ENCODE measurements at places on chromosomes 4 and X. TPM values are rescaled to one million over a fixed set of nuclear protein-coding genes. Genes with fewer than 3 reads are reported as not detected.
A peak's percentile ranks its signal among the peaks of the same experiment; 100 is the strongest.

- no peak for ATAC-seq
Measured at GRCh38 chr4:171308661-171309060, 504.5 kb upstream of the GALNTL6 start.

DNA sequence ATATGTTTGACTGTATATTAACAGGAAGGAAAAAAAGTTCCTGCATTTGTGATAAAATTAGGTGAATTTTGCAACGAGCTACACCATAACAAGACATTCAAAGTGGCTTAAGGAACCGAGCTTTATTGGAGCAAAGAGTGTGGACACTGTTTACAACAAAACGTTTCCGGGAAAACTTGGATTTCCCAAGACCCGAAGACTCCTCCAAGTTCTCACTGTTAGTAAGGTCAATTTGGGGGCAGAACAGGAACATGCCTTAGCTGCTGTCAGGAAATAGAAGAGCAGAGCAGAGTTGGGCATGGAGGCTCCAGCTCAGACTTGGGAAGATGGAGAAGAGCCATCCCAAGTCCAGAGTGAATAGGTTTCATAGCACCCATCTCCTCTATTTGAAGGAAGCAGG, 16.5 kb downstream of the ADH6 start:
- no peak for ATAC-seq

GRCh38 chr4:173478201-173478912, 51.7 kb downstream of the HAND2 start:
- ATAC-seq: no peak

- peak; percentile 50 for ATAC-seq
Measured at GRCh38 chr4:108834835-108835384, 72.1 kb upstream of the ETNPPL start.

- ATAC-seq: no peak
Measured at GRCh38 chr4:177032341-177032740, 239.6 kb upstream of the VEGFC start.

DNA sequence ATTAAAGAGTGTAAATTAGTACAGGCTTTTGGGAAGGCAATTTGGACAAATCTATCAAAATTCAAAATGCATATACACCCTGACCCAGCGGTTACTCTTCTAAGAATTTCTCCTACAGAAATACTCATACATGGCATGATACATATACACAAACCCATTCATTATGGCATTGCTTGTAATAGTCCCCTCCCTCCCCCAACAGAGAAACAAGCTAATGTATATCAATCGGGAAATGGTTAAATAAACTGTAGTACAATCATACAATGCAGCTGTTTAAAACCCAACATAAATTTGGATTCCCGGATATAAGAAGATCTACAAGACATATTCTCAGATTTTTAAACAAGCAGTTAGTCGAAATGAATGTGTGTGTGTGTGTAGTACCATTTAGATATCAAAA, 808 bp downstream of the HUWE1 start:
- no peak for ATAC-seq

DNA sequence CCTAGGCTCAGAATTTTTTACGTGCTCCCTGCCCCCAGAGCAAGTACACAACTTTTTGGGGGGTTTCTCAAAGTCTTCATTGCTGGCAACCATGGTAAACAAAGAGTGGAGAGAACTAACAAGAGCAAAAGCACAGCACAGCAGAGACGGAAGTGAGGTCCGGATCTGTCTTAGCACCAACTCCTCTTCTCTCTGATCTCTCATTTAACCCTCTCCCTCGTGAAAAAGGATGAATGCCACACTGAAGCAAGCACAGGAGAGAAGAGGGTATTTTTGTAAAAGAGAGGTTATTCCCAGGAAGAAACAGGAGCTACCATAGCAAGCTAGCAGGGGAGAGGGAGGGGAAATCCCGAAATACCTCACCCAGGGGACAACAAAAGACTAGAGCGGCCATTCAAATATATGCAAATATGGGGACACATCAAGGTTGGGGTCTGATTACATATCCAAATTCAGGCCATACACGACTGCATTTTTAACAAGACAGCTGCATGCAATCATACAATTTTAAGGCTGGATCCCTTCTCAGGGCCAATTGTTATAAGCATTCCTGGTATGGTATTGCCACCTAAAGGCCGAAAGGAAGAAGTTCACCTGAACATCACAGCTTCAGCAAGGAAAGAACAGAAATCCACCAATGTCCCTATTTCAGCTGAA, 46.6 kb downstream of the CD40LG start:
- peak; percentile 55 for ATAC-seq

DNA sequence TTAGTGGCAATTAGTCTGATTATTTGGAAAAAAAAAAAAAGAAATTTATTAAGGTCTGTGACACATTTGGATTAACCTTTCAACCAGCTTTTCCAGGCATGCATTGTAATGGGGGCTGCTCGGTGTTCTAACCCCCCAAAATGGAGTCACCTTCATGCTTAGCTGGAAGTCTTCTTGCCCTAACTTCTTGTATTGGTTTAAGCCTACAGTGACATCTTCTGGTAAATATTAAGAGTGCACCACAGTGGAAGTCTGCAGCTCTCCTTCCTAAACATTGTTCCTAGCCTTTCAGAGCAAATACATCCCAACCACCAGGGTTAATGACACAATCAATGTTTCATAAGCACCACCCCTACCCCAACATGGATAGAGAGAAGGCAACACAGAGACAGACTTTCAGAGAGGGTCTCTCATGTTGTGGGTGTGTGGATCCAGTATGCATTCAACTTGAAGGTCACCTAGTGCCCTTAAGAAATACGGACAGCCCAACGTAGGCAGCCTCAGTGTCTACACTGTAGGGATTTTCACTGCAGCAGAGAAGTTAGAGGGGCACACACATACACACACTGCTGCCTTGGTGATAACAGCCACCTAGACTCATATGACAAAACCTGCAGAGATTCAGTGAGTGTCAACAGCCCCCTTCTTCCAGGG, 142.9 kb upstream of the MBNL3 start:
- peak; percentile 57 for ATAC-seq

DNA sequence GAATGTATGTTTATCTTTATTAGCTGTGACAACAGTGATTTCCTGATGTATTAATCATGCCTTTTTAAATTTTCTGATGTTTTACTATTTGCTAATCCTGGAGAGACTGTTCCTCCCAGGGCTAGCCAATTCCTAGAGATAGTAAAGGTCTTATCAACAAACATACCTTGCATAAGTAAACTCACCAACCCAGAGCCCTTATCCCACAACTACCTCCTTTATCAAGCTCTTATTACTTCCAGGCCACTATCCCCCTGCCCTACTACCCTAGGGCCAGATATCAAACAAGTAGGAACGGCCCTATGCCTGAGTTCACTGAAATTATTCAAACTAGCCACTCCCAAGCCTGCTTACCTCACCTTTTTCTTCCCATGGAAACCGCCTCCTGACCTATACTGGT, 58.2 kb upstream of the NPNT start:
- ATAC-seq: no peak

DNA sequence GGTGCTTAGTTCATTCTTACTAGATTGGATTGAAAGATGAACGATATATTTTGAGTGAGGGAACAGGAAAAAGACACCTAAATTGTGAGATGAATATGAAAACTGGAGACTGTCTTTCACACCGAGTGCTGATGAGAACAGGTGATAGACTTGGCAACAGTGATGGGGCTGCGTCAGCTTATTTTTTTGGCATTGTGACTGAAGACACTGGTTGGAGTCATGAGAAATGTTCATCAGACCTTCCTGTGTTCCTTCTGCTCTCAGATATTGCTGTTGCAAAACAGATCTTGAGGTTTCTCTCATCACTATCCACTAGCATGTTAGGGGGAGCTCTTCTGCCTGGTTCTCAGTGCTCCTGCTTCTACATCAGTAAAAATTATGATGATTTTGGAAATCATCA, 124.2 kb upstream of the KCNIP4 start:
- ATAC-seq: no peak

Gene GABRB1
- total RNA-seq: not detected

Gene IL2
- not detected for total RNA-seq

Measured in esophagus mucosa (tissue), 1 donor.